Fibroblast of lung (primary cell): ENCODE measurements at places on chromosomes 13 and 19. TPM values are rescaled to one million over a fixed set of nuclear protein-coding genes. Genes with fewer than 3 reads are reported as not detected.
A peak's percentile ranks its signal among the peaks of the same experiment; 100 is the strongest.

- no peaks in the 10 kb centered on the region for H3K36me3 ChIP-seq
- H3K27ac ChIP-seq = no peak overlapping the region
- DNase-seq = no peak
- no peaks in the 10 kb centered on the region for H3K27me3 ChIP-seq
Measured at GRCh38 chr13:65508745-65509144, 1721.4 kb downstream of the PCDH9 start.

The ATP4B gene
- not detected in 2 replicates for polyA plus RNA-seq

- DNase-seq = no peak
- no peaks in the 10 kb centered on the region for H3K4me1 ChIP-seq
- H3K4me3 ChIP-seq = no peak overlapping the region
- H3K27me3 ChIP-seq = no peaks in the 10 kb centered on the region
Measured at GRCh38 chr13:41117869-41118268, 14.7 kb downstream of the KBTBD6 start.

- no peak overlapping the region for H3K4me3 ChIP-seq
- no peaks in the 10 kb centered on the region for H3K36me3 ChIP-seq
- H3K4me1 ChIP-seq = peaks cover 6% of the 10 kb centered on the region
- H3K27ac ChIP-seq = peak overlapping the region; percentile 16
- DNase-seq = peak; percentile 76
- no peaks in the 10 kb centered on the region for H3K27me3 ChIP-seq
Measured at GRCh38 chr19:43470288-43470687, 4.9 kb upstream of the LYPD3 start.

DNA sequence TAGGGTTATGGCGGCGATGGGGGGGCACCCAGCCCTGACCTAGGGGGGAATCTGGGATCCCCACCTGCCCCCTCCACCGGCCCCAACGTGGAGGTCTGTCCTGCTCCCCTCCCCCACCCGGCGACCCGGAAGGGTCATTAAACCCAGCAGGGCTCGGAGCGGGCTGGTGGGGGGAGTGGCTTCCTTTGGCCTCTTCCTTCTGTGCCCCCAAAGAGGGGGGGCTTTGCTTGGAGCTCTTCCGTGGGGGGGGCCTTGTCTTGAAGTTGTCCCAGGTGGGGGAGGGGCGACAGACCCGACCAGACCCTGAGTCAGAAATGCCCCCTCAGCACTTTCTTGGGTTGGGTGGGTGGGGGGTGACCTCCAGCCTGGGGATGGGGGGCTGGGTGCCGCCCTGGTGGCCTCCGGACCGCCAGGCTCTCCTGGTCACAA, 1.5 kb downstream of the ARID3A start:
- H3K27me3 ChIP-seq = no peaks in the 10 kb centered on the region
- no peak overlapping the region for H3K27ac ChIP-seq
- H3K36me3 ChIP-seq = peaks cover 6% of the 10 kb centered on the region

- H3K4me1 ChIP-seq = no peaks in the 10 kb centered on the region
- peak; percentile 85 for DNase-seq
- no peaks in the 10 kb centered on the region for H3K36me3 ChIP-seq
- no peaks in the 10 kb centered on the region for H3K27me3 ChIP-seq
- peak overlapping the region; percentile 93 for H3K4me3 ChIP-seq
Measured at GRCh38 chr13:112587212-112587763, 665 bp downstream of the TUBGCP3 start.

DNA sequence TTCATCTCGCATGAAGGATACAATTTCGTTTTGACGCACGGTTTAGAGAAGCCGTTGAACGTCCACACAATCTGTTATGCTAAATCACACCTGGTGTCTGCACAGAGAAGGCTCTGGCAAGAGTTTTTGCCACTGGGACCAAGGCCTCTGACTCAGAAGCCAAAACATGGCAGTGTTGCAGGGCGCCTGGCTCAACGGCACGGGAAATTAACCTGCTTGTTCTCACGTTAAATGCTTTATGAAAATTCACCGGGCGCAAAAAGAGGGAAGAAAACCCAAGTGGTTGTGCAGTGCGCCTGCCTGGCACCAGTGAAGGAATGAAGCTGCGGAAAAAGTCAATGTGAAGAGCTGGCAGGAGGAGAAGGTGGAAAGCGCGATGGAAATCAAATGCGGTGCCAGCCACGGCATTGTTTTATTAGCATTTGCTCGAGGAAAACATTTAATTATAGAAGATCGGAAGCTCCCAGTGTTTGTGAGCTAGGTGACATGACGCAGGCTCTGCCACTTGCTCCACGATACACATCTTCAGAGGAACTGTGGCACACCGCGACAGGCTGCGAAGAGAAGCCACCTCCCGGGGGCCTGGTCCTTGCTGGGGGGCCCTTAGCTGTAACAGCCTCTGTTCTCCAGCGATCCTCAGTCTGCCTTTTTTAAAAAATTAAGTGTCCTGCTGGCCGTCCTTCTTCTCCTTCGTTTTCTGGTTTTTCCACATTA, 126.2 kb downstream of the ZIC5 start:
- DNase-seq = no peak
- no peak overlapping the region for H3K27ac ChIP-seq
- no peak overlapping the region for H3K4me3 ChIP-seq
- H3K4me1 ChIP-seq = no peaks in the 10 kb centered on the region
- no peaks in the 10 kb centered on the region for H3K36me3 ChIP-seq

The CASP14 gene
- polyA plus RNA-seq = not detected in 2 replicates

- peaks cover 51% of the 10 kb centered on the region for H3K4me1 ChIP-seq
- H3K27ac ChIP-seq = peak overlapping the region; percentile 74
- no peaks in the 10 kb centered on the region for H3K27me3 ChIP-seq
- no peaks in the 10 kb centered on the region for H3K36me3 ChIP-seq
- peak; percentile 59 for DNase-seq
Measured at GRCh38 chr19:45098521-45099466, 5.8 kb downstream of the PPP1R37 start.

DNA sequence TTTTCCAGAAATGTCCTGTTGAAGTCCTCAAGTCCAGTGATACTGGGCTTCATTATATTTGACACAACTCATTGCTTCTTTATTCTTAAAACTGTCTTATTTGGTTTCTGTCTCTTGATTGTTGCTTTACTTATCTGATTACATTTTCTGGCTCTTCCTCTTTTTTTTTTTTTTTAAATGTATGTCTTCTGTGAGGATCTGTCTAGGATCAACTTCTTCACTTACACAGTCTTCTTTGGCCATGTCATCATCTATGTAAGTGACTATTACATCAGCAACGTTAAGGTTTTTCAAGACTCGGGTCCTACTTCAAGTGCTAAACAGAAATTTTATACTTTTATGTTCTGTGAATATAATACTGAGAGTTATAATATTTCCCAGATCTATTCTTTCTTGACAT, 162.1 kb downstream of the PDS5B start:
- H3K27me3 ChIP-seq = no peaks in the 10 kb centered on the region
- H3K36me3 ChIP-seq = no peaks in the 10 kb centered on the region
- H3K4me3 ChIP-seq = no peak overlapping the region
- H3K27ac ChIP-seq = no peak overlapping the region
- no peak for DNase-seq
- no peaks in the 10 kb centered on the region for H3K4me1 ChIP-seq

DNA sequence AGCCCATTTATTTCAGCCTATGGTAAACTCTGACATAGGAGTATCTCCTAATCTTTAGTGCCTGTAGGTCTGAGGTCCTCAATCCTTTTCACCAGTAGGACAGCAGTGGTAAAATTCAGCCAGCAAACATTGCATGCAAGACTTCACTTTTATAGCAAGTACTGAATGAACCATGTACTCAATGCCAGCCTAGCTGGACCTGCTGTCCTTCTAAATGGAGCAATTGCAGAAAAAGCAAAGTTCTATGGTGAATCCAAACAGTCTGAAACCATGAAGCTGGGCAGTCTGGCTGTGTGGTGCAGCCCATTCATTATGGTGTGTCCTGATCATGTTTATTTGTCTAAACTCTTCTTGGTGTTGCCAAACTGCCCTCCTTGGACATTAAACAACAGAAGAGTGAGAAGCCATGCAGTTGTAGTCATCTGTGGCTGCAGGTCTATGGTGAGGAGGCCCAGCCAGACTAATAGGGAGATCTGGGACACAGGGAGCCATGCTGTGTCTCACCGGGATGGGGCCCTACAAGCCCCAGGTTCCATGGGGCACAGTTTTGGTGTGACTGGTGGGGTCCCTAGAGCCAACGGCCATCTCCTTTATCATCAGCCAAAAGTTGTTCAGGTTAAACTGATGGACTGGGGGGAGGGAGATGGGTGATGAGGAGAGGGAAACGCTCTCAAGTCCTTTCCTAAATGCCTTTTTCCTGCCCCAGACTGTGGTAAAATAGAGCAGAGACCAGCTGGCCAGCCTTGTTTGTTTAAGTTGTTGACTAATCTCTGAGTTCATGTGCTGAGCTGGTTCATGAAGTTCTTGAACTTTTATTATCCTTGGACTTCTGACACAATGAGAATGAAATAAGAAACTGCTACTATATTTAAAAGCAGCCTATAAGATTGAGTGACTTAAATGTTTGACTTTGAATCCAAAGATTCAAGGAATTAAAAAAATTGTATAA, 20.6 kb upstream of the TNFSF11 start:
- no peak overlapping the region for H3K4me3 ChIP-seq
- no peaks in the 10 kb centered on the region for H3K36me3 ChIP-seq
- DNase-seq = peak; percentile 94
- no peaks in the 10 kb centered on the region for H3K4me1 ChIP-seq

The MEIOSIN gene
- polyA plus RNA-seq = not detected in 2 replicates

The FOXA3 gene
- polyA plus RNA-seq = not detected in 2 replicates

The IFNL1 gene
- not detected in 2 replicates for polyA plus RNA-seq

GRCh38 chr19:47853003-47853402, 6.0 kb upstream of the TPRX2 start:
- no peaks in the 10 kb centered on the region for H3K4me1 ChIP-seq
- no peak for DNase-seq
- no peaks in the 10 kb centered on the region for H3K36me3 ChIP-seq
- H3K4me3 ChIP-seq = no peak overlapping the region

The ATF5 gene
- polyA plus RNA-seq = 7.4 and 21.0 TPM in 2 replicates

DNA sequence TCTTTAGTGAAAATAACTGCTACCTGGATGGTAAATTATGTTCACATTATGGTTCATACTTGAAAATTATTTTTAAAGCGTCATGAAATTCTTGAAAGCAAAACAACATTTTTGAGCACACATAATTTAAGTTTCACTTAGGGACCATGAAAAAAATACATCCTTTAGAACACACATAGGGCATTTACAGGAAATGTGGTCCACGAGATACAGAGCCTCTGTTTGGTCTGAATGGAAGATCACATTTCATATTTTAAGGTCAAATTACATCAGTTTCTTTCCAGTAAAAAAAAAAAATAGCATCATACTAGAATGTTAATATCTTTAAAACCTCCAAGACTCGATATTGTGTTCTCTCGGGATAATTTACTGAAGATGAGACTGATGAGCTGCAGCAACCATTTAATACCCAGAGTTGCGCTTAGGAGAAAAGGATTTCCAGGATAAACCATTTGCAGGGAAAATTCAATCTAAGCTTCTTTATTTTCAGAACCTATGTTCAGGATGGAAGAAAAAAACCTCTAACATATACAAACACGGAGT, 720.7 kb downstream of the DIAPH3 start:
- H3K36me3 ChIP-seq = no peaks in the 10 kb centered on the region
- no peaks in the 10 kb centered on the region for H3K4me1 ChIP-seq
- no peak overlapping the region for H3K27ac ChIP-seq
- H3K27me3 ChIP-seq = no peaks in the 10 kb centered on the region
- peak; percentile 89 for DNase-seq
- no peak overlapping the region for H3K4me3 ChIP-seq

The LGALS14 gene
- not detected in 2 replicates for polyA plus RNA-seq

DNA sequence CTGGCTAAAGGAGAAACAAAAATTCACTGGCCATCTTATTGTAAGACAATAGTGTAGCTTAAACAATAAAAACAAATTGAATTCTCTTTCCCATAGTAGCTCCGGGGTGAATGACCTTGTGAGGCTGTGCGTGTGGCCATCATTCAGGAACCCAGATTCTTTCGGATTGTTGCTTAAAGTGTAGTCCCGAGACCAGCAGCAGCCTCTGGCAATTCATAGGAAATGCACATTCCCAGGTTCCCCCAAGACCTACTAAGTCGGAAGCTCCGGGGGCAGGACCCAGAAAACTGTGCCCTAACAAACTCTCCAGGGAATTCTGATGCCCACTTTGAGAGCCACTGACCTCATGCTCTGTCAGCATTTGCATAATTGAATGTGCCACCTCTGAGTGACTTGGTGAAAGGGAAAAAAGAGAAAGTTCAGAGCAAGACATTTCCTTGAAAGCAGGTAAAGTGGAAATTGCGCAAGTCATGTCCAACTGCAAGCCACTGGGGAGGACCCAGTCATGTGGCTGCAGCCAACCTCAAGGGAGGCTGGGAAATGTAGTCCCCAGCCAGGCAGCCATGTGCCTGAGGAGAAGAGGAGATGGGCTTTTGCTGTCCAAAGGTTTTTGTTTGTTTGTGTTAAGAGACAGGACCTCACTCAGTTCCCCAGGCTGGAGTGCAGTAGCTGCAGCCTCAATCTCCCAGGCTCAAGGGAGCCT, 50.7 kb upstream of the PNMA8B start:
- H3K4me1 ChIP-seq = no peaks in the 10 kb centered on the region
- H3K27me3 ChIP-seq = no peaks in the 10 kb centered on the region
- H3K4me3 ChIP-seq = no peak overlapping the region
- DNase-seq = peak; percentile 49

DNA sequence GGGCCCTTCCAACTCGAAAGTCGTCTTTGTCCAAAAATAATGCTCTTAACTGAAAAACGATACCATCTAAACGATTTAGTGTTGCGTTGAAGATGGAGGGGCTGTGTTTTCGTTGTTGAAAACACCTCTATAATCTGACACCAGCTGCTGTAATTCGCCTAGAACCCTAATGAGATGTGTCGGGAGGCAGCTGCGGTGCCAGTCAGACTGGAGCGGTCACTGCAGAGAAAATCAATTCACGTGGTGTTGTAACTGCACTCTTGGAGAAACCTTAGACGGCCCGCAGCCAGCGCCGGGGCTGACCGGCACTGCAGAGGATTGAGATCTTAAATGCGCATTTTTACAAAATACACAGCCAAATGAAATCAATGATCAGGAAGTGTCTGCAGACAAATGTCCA, 339.1 kb downstream of the ZNF536 start:
- no peaks in the 10 kb centered on the region for H3K36me3 ChIP-seq
- DNase-seq = no peak
- H3K4me3 ChIP-seq = no peak overlapping the region
- H3K27ac ChIP-seq = no peak overlapping the region

DNA sequence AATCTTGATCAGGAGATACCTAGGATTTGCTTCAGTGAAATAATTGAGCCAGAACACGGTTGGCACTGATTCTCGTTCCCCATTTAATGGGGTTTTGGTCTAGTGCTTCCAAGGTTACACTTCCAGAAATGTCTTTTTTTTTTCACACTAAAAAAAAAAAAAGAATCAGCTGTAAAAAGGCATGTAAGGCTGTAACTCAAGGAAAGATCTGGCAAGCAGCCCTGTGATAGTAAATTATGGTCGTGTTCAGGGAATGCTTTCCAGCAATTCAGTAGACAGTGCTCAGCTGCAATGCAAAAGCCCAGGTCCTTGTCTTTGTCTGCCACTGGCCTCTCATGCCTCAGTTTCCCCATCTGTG, 27.2 kb upstream of the NDUFS7 start:
- peaks cover 8% of the 10 kb centered on the region for H3K36me3 ChIP-seq
- peaks cover 8% of the 10 kb centered on the region for H3K4me1 ChIP-seq
- DNase-seq = peak; percentile 54
- H3K4me3 ChIP-seq = peak overlapping the region; percentile 82
- no peaks in the 10 kb centered on the region for H3K27me3 ChIP-seq

GRCh38 chr19:18280247-18281081, 958 bp downstream of the JUND start:
- H3K27ac ChIP-seq = peak overlapping the region; percentile 97
- no peaks in the 10 kb centered on the region for H3K27me3 ChIP-seq
- peak; percentile 82 for DNase-seq
- H3K36me3 ChIP-seq = peaks cover 11% of the 10 kb centered on the region
- H3K4me3 ChIP-seq = peak overlapping the region; percentile 91

GRCh38 chr19:1449467-1450442, at the start of gene APC2:
Gene APC2 (plus strand): TSS chr19:1450121. CDS start chr19:1453002, 2,881 bp downstream.
- H3K4me3 ChIP-seq = peak within 1 kb of the TSS; percentile 11
- H3K27ac ChIP-seq = no peak within 1 kb of the TSS
- no peaks in the 10 kb centered on the region for H3K36me3 ChIP-seq
- DNase-seq = peak; percentile 26
- peaks cover 67% of the 10 kb centered on the region for H3K27me3 ChIP-seq
